Stimulated activated CD4-positive, alpha-beta T cell treated with anti-CD3 and anti-CD28 coated beads, Interleukin-15, amount 100 ng/mL, for 24 hours (primary cell): ENCODE measurements at places on chromosomes 5 and 9.

DNA sequence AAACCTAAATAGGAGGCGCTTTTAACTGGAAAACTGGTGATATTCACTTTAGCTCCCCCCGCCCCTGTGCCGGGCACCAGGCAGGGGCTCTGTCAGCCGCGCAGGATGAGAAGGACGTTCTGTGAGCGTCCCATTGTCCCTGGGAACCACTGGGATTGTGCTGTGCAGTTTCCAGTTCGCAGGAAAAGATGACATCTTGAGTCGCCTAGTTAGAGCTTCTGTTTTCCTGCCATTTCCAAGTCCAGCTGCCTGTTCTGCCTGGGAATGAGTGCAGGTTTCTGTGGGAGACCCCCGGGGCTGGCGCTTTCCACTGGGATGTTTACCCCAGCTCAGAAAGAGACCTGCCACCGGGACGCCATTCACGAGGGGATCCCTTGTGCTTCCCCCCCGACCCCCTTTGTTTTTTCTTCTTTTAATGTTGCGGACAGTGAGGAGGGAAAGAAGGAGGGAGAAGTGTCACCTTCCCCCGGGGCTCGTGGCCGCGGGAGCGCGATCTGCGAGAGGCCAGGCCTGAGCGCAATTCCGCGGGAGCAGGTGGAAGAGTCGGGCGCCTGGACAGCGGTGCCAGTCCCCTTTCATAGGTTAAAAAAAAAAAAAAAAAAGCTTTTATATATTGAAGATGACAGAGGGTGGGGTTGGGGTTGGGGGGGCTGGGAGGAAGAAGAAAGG is 121.5 kb downstream of the RMI1 start:
- DNase-seq, result no peak

GRCh38 chr5:82160948-82161347 is 117.2 kb downstream of the RPS23 start:
- DNase-seq, result no peak

- no peak for DNase-seq
Measured at GRCh38 chr5:55372130-55372925, 64.5 kb downstream of the MTREX start.

- no peak for DNase-seq
Measured at GRCh38 chr5:9905661-9906060, 275.5 kb upstream of the TAS2R1 start.

- no peak for DNase-seq
Measured at GRCh38 chr5:169503886-169504285, 79.7 kb upstream of the SPDL1 start.

DNA sequence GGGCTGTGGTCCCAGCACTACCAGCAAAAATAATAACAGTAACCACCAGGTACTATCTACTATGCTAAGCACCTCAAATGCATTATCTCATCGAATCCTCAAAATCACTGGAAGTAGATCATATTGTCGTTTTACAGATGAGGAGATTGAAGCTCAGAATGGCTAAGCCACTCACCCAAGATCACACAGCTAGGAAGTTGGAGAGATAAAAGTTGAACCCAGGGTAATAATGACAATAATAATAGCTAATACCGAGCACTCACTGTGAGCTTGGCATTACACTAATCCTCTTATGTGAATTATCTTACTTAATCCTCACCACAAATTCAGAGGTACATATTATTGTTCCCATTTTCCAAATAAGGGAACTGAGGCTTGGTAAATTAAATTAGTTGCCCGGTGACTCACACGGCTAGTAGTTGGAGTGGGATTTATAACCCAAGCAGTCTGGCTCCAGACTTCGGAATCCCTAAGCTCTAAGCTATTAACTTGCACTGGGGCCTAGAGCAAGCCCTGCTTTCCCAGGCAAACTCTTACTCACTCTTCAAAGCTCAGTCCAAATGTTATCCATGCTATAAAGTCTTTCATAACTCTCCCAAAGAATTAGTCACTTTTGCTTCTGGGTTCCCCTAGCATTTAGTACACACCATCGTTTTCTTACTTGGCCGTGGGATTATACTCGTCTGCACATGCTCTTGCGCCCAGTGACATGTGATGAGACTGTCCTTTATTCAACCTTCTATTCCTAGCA is 3.8 kb downstream of the ARSI start:
- no peak for DNase-seq

DNA sequence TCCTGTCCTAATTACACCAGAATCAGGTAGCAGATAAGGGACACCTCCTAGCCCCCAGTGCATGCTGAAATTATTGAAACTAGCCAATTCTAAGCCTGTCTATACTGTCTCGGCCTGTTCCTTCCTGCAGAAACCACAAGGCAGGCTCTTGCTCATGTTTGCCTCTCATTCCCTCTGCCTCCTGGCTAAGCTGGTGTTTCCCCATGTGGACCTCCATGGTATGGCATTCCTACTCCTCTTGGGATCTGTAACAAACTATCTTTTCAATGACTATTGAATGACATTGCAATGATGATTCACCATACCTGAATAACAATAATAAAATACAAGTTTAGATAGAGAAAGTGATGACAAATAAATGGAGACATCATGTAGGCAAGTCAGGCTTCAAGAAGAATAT is 35.6 kb upstream of the ADAMTS16 start:
- DNase-seq, result no peak
